Stimulated activated CD4-positive, alpha-beta T cell treated with anti-CD3 and anti-CD28 coated beads, Interleukin-1b, Interleukin-23, amount 100 ng/mL, for 24 hours (primary cell): ENCODE measurements at places on chromosomes 13 and 19.

GRCh38 chr13:30577401-30577852, 40.3 kb upstream of the USPL1 start:
- no peak for DNase-seq

GRCh38 chr13:26323764-26324163, 69.8 kb downstream of the CDK8 start:
- no peak for DNase-seq

DNA sequence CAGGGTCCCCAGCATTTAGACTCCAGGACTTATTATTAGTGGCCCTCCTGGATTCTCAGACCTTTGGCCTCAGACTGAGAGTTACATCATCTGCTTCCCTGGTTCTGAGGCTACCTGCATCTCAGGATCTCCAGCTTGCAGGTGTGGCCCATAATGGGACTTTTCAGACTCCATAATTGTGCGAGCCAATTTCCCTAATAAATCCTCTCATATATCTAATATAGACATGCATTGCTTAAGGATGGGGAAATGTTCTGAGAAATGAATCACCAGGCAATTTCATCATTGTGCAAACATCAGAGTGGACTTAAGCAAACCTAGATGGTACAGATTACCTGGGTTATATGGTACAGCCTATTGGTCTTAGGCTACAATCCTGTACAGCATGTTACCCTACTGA, 116.5 kb upstream of the FBXL3 start:
- no peak for DNase-seq

DNA sequence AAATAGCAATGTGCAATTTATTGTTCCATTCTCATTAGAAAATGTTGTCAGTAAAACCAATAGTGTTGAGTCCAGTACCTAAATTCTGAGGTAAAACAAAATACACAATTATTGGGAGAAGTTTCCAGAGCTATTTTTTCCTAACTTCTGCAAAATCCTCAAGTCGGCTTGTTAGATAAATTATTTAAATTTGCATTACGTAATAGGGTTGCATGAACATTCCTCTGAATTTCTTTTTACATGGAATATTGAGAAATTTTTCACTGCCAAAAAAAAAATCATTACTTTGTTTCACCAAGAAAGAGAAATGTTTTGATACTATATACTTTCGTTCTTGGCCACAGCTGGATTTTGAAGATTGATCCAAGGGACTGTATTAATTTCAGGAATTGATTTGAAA, 1.5 kb downstream of the ZNF507 start:
- no peak for DNase-seq

DNA sequence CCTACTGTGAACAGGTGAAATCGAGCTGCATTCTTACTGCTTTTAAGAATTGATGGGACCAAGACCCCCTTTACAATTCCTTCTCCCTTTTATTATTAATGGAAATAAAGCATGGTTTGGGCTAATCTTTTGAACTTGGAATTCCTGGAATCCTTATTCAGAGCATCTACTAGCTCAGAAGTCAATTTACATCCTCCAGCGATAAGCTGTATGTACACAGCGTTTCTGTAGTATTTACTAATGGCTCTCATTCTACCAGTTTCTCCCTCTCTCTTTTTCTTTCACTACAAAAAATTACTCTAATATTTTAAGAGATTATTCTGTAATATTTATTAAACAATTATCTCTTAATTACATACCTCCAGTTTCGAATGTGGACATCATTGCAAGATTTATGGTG, 31.5 kb downstream of the FREM2 start:
- no peak for DNase-seq

GRCh38 chr13:40776681-40777165, 5.7 kb upstream of the MRPS31 start:
- DNase-seq: peak; percentile 57

- no peak for DNase-seq
Observed at GRCh38 chr13:44276061-44276460, 97.6 kb upstream of the SERP2 start.

GRCh38 chr19:10763828-10764339, 46.0 kb downstream of the DNM2 start:
- no peak for DNase-seq

DNA sequence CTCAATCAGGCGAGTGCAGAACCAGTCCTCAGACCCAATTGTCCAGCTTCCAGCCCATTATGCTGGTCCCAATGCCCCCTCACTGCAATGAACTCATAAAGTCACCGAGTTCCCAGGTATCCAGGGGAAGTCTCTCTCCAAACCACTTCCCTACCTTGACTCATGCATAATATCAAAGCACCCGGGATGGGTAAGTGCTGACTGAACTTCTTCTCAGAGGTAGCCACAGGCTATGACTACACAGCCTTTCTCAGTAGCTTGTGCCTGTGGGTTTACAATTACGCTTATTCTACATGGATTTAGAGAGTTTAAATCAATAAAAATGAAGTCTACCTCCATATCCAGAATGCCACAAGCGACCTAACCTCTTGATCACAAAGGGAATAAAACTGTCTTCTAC, 1.7 kb upstream of the C13orf42 start:
- DNase-seq: no peak

DNA sequence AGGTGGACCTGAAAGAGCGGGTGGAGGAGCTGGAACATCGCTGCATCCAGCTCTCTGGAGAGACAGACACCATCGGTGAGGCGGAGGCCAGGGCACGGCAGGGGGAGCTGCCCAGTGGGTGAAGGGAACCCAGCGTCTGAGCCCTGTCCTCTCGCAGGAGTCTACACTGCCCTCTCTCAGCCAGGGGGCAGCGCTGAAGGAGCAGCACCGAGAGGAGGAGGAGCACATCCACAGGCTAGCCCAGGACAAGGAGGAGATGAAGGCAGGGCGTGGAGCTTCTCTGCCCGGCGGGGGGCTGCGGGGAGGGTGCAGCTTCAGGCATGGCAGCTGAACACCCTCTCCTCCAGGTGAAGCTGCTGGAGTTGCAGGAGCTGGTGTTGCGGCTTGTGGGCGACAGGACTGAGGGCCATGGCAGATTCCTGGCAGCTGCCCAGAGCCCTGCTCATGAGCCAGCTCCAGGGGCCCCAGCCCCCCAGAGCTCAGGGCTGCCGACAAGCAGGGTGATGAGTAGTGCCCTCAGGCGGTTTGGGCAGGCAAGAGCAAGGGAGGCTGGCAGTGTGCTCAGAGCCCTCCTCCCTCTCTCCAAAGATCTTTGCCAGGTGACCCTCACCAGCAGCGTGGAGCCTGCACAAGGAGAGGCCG, 31.4 kb upstream of the ZNF492 start:
- no peak for DNase-seq

GRCh38 chr19:2577722-2578335, 101.9 kb downstream of the GADD45B start:
- DNase-seq: no peak

DNA sequence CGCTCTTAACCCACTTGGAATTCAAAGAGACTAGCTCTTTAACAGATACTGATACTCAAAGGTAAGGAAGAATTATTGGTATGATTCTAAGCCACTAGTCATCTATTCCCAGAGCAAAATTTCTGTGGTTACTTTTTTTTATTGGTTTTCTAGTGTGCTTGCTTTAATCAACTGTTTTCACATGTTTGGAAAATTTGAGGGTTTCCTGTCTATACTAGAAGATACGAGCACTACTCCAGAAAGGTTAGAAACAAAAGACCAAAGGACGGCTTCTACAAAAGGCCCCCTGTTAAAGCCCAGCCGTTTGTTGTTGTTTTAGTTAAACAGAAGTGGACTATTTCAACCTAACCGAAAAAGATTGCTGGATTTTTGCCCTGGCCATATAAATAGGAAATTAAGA, 18.5 kb upstream of the LPAR6 start:
- no peak for DNase-seq

- no peak for DNase-seq
Observed at GRCh38 chr19:17389957-17390664, 3.9 kb downstream of the CCDC194 start.

GRCh38 chr19:5154129-5154798, 185.4 kb downstream of the KDM4B start:
- DNase-seq: no peak

DNA sequence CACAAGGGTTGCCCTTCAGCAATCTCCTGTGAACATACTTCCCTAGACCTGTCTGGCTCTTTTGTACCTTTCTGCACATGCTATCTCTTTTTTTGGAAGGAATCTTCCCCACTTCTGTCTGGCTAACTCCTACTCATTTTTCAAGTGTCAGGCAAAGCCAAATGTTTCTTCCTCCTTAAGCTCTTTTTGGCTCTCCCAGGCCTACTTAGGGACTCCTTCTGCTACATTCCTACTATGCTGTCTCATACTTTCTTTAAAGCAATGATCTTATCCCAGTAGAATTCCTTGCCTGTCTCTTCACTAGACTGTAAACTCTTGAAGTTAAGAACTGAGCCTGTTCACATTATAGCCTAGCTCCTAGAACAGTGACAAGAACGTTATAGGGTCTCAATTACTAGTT, 114.9 kb upstream of the WASF3 start:
- DNase-seq: no peak

DNA sequence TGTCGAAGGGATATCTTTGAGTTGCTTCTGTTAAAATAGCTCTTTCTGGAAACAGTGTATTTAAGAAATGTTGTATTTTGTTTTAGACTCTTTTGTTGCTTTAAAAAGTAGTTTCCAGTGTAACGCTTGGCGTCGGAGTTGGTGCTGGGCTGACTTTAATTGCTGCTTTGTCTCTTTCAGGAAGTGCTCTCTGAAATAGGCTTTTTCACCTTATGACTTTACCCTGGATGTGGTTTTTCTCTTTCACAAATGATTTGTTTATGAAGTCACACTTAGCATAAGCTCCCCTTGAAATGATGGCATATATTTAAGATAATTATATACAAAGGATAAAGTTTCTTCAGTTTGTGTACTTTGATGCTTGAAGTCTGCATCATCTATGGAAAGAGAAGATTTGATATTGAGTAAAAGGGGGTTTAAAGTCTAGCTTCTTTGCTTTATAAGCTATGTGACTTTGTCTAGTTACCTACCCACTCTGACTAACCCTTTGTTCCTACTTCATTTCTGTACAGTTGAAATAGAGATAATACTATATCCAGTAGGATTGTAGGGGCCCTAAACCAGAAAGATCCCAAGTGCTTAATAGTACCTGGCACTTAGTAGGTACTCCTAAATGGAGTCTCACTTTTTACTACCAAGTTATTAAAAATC, at the start of gene GPR18:
Gene GPR18 (minus strand): TSS at position 170 of the 651 bp plus-strand sequence. CDS start 2,507 bp downstream, outside the sequence.
- peak; percentile 14 for DNase-seq

DNA sequence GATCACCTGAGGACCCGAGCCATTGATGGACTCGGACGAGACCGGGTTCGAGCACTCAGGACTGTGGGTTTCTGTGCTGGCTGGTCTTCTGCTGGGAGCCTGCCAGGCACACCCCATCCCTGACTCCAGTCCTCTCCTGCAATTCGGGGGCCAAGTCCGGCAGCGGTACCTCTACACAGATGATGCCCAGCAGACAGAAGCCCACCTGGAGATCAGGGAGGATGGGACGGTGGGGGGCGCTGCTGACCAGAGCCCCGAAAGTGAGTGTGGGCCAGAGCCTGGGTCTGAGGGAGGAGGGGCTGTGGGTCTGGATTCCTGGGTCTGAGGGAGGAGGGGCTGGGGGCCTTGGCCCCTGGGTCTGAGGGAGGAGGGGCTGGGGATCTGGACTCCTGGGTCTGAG, 888 bp downstream of the FGF21 start:
- no peak for DNase-seq

GRCh38 chr19:49468199-49468598, 5.8 kb upstream of the FLT3LG start:
- no peak for DNase-seq

DNA sequence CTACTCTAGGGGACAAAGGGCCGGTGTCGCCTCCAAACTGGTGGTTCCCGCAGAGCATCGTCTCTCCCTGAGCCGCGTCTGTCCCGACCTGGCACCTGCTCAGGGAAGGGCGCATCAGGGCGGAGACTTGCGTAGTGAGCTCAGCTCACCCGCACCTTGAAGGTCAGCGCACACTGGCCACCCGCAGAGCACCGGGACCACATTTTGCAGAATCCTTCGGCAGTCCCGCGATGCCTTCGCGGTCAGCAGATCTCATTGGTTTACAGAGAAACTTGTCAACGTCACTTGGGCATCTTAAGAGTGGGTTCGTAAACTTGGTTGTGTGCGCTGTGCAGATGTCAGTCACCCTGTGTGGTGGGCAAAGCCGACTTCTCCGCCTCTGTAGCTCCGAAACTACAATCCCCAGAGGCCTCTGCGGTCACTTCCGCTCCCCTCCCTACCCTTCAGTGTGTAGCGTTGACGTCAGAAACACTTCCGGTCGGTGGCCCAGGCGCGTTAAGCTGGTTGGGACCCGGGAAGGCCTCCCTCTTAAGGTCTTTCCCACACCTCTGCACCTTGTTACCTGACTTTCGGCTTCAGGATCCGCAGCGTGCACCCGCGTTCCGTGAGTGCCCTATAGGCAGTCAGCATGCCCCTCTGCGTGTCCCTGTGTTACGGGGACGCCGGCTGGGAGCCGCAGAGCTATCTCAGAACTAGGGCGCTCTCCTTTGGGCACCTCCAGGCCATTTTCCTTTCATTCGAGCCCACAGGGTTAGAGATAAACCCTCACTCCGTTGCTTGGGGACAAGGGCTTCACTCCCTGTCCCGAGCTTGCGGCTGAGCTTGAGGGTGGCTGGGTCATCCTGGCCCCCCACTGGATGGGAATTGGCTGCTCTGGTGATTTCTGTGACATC, 36.5 kb upstream of the ZNF527 start:
- peak; percentile 64 for DNase-seq

DNA sequence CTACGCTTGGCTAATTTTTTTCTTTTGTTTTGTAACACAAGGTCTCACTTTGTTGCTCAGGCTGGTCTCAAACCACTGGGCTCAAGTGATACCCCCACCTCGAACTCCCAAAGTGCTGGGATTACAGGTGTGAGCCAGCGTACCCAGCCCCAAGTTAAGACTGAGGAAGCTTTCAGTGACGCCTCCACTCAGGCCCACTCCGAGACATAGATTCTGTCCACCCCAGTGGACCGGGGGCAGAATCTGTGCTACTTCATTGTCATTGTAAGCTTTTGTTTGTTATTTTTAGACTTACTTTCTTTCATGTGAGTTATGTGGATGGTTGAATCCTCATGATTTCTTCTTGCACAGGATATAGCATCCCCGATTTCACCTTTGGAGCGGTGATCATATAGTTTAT, 156.9 kb upstream of the TSHZ3 start:
- no peak for DNase-seq

DNA sequence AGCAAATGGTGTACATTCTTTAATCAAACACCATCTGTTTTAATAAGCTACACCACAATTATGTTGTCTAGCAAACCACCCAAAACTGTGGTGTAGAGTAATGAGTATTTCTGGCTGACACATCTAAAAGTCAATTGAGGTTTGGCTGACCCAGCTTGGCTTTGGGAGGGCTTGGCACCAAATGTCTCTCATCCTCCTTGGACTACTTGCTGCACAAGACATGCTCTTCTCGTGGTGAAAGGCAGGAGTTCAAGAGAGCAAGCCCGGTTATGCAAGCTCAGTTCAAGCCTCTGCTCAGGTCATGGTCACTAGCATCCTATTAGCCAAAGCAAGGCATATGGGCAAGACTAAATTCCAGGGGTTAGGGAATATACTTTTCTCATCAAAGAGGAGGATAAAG, 37.1 kb downstream of the LACC1 start:
- no peak for DNase-seq
